ENCODE measurements at places on chromosomes 3 and 15.
A peak's percentile ranks its signal among the peaks of the same experiment; 100 is the strongest.

GRCh38 chr3:186361246-186361761, 730 bp downstream of the DGKG start:
- no peak for DNase-seq

- no peak for DNase-seq
Observed at GRCh38 chr3:20515834-20516233, 329.8 kb upstream of the SGO1 start.

DNA sequence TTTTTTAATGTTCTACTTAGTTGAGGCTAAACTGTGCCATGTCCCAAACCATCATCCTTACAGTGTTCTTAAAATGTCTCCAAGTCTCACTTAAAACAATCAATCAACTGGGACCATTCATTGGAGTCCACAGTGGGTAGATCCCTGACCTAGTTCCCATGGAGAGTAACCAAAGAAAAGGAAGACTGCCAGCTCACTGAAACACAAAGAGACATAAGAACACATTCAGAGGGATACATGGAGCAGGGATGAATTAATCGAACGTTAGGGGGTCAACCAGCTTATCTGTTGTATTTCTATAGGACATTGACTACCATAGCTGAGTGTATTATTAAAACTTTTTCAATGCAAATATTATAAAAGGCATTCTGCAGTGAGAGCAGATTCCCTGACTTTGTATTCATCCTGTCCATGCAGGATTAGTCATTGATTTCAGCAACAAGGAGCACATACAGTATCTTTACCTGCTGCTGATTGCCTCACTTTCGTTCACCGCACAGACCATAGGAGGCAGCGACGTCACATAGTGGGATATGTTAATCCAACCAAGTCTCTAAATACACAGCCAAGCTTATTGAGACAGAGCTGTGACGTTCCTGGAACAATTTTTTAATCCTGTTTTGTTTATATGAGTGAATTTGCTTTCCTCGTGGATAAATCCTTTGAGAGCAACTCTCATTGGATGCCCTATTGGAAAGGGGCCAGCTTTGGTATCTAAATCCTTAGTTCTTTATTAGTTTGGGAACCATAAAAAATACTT, 364.9 kb upstream of the RBMS3 start:
- DNase-seq = no peak

GRCh38 chr3:64463981-64464380, 223.8 kb downstream of the ADAMTS9 start:
- no peak for DNase-seq

- no peak for DNase-seq
Observed at GRCh38 chr3:194262925-194263305, 88.2 kb downstream of the CPN2 start.

DNA sequence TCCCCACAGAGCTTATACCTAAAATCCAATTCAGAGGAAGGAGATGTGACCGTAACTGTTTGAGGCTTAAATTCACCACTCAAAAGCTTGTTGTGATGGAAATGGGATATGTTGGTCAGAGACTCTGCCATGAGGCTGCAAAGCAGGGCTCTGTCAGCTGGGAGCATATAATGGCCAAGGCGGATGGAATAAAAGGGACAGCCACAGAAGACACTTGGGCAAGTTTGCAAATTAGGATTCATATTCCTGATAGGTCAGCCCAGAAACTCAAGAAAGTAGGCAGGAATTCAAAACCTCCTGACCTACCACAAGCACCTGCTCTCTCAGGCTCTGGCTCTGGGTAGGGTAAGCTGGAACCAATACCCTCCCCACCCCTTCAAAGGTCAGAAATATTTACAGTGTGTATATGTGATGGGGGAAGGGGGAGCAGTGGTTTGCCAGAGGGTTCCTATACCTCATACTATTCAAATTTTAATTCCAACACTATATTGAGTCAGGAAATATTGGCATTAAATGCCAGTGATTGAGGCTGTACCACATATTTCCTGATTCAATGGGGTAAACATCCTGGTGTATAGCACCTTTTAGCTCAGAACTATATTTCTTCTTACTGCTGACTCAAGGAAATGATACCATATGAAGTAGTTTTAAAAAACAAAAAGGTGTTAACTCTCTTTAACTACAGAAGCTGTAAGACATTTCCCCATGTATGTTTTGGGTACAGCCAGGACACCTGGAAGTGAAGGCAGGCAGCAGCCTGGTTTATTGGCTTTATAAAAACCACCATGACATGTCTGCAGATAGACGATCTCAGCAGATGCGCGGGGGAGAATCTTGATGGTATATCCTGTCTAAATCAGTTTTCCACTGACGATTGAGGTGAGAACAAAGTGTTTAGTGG, 19.2 kb downstream of the FYCO1 start:
- no peak for DNase-seq

- peak; percentile 66 for DNase-seq
Observed at GRCh38 chr3:4994823-4995499, 15.7 kb downstream of the BHLHE40 start.

DNA sequence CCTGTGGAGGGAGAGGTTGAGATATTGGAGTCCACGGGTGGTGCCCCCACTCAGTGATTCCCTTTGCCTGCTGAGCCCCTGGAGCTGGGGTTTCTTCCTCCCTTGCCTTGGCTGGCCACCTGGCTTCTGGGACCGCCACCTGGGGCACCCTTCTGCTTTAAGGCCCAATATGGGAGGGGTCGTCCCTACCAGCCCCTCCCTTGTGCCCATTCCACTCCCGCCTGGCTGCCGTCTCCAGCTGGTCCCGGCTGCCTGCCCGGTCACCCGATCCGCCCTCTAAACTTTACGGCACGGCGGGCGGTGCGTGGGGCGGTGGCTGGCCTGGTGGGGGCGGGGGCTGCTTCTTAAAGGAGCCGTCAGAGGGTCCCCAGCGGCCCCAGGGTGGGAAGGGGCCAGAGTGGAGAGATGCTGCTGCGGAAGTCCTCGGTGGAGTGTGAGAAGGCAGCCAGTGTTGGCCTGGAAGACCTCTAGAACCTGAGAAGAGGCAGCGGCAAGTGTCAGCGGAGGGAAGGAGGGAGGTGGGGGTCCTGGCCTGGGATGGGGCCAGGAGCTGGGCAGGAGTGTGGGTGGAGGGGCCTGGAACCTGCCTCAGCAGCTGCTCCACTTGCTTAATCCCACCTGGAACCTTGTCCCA, 1.6 kb upstream of the SEMA3B start:
- peak; percentile 71 for DNase-seq

GRCh38 chr15:75651810-75652543, 4.3 kb downstream of the SNX33 start:
- DNase-seq = no peak

- no peak for DNase-seq
Observed at GRCh38 chr3:46574243-46574646, 8.1 kb upstream of the LRRC2 start.

- no peak for DNase-seq
Observed at GRCh38 chr3:45915518-45916231, 27.6 kb upstream of the CXCR6 start.

GRCh38 chr3:98057631-98058030, 22.5 kb upstream of the GABRR3 start:
- no peak for DNase-seq

DNA sequence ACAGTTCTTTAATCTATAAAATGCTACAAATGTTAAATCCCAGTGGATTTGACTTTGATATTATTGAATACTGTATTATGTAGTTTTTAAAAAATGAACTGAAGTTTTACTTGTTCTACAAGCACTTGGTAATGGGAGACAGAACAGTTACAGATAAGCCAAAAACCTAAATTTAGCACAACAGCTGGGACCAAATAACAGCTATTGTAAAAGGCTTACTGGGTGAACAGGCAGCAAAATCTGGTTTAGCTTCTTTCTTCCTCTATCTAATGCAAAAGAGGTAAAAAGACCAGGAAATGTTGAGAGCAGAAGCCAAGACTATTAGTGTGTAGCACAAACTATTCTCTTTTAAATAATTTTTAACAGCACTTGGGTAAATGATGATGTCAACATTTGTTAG, 1.6 kb upstream of the ATOSA start:
- no peak for DNase-seq

DNA sequence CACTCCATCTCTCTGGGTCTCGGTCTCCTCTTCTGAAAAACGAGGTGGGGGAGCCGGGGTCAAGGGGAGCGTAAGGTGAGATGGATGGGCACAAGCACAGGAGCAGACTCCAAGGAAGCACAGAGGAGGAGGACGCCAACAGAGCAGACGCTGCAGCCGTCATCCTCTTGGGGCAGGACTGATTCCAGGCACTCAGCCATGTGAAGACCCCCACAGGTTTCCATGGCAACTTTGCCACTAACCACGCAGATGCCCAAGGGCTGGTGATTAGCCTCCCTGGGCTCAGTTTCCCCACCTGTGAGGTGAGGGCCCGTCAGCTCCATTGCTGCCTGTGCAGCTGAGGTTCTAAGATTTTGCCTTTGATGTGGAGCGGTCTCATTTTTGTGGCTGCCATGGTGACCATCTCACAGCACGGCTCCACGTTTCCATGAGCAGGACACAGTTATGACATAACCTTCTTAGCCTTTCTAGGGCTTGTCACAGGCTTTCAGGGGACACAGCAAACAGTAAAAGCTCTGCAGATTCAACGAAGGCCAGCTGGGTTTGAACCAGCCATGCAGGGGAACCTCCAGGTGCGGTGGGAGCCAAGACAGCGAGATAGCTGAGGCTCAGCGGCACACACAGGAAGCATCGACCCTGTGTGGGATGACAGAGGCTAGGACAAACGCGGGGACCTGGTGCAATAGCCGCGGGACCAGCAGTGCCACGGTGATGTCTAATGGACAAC, 170.3 kb downstream of the NUP210 start:
- DNase-seq = no peak

Measured in uterus (tissue), 4 donors.